GM23248 (cell line): ENCODE measurements at places on chromosomes 7 and 10. TPM values are rescaled to one million over a fixed set of nuclear protein-coding genes. Genes with fewer than 3 reads are reported as not detected.

DNA sequence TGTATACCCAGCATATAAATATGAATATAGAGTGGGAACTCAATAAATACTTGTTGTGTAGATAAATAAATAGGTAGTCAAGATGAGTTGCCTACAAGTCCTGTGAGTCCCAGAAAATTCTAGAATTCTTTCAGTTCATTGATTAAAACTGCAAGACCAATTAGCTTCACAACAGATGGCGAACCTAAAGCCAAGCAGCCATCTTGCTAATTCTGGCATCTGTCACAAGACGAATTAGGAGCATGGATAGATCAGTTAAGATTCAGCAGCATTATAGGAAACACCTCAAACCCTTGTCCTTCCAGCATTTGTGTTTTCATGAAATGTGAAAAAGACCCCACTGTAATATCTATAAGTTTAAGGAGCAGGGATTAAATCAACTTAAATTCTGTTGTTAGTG, 552.7 kb downstream of the MAGI2 start:
- H3K4me3 ChIP-seq: no peak overlapping the region
- no peaks in the 10 kb centered on the region for H3K27me3 ChIP-seq
- no peaks in the 10 kb centered on the region for H3K36me3 ChIP-seq
- H3K27ac ChIP-seq: no peak overlapping the region
- no peak for DNase-seq

DNA sequence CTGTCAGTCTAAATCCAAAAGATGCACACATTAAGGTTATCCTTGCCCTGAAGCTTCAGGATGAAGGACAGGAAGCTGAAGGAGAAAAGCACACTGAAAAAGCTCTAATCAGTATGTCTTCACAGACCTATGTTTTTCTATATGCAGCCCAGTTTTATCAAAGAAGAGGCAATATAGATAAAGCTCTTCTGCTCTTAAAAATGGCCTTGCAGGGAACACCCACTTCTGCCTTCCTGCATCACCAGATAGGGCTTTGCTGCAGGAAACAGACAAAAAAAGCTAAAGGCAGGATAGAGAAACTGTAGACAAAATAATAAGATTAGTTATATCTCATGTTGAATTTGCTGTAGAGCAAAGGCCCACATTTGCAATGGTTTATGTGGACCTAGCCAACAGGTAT, 14.9 kb upstream of the IFIT1B start:
- no peak for DNase-seq
- no peak overlapping the region for H3K27ac ChIP-seq
- no peak overlapping the region for H3K4me3 ChIP-seq

The NAT16 gene
- not detected in 2 replicates for total RNA-seq

DNA sequence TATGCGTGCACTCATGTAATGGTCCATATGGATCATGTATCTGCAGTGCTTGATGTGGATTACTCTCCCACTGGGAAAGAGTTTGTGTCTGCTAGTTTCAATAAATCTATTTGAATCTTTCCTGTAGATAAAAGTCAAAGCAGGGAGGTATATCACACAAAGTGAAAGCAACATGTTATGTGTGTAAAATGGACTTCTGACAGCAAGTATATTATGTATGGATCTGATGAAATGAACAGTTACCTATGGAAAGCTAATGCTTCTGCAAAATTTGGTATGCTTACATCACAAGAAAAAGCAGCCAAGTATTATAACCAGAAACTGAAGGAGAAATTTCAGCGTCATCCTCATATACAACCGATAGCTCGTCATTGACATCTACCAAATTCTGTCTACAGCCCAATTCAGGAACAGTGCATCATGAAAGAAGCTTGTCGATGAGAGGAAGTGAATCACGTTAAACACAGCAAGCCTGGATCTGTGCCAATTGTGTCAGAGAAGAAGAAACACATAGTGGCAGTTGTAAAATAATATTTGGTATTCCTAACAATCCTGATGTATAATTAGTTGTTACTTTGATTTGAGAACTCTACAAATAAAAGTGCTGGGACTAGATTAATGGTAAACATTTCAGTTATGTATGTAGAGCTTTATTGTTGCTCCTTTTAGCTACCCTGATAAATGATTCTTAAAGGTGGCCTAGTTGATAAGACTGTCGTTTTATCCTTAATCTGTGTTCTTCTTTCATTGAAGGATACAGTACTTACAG, 14.2 kb upstream of the SYPL1 start:
- H3K27me3 ChIP-seq: no peaks in the 10 kb centered on the region
- H3K36me3 ChIP-seq: no peaks in the 10 kb centered on the region
- no peak overlapping the region for H3K27ac ChIP-seq
- peak; percentile 67 for DNase-seq

The LRGUK gene
- total RNA-seq: 0.13 TPM in 1 of 2 replicates, not detected in the other

DNA sequence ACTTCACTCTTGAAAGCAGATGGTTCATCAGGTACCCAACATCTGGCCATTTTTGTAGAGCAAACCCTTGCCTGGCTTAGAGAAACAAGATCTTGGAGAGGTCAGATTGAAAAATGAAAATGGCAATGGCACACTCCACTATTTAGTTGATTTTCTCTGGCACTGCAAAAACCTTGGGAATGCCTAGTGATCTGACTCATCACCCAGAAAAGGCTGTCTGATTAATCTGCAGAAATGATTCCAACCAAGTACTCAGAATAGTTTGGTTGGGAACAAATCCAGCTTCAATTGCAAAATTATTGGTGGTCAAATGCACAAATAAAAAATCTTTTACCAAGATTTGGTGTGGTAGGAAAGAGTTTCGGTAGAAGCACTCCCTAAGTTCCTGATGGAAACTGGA, 351.2 kb downstream of the PHTF2 start:
- DNase-seq: peak; percentile 90
- peaks cover 42% of the 10 kb centered on the region for H3K4me1 ChIP-seq
- peak overlapping the region; percentile 40 for H3K27ac ChIP-seq
- H3K36me3 ChIP-seq: no peaks in the 10 kb centered on the region
- H3K27me3 ChIP-seq: no peaks in the 10 kb centered on the region

The HOXA3 gene
- 0.63 and 2.1 TPM in 2 replicates for total RNA-seq
